ENCODE measurements at places on chromosomes 7 and 10.

DNA sequence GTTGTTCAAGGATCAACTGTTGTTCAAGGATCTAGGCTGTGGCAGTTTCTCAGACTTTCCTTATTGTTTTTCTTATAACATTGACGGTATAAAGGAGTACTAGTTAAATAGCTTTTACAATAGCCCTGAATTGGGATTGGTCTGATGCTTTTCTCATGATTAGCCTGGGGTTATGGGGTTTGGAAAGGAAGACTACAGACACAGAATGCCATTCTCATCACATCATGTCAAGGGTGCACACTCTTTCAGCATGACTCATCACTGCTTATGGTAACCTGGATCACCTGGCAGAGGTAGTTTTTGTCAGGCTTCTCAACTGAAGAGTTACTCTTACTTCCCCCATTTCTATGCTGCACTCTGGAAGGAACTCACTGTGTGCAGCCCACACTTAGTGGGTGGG is 194.2 kb upstream of the NPSR1 start:
- DNase-seq = no peak

DNA sequence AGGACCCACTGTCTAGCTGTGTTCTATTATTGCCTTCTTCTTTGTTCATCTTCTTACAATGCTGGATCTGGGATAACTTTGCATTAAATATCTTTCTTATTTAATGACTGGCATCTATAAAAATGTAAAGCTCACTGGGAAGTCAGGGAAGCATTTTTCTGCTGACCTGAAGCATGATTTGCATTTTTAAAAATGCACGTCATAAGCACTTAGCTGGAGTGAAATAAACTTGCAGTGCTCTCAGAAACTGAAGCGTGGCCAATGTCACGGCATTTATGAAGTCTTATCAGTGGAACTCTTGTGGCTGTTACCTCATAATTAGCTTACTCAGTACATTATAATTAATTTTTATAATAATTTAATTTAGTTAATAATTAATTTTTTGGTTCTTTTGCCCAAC is 59.1 kb downstream of the FRMD4A start:
- DNase-seq = no peak

- DNase-seq = no peak
These were observed 21.4 kb downstream of the ZKSCAN5 start for GRCh38 chr7:99525713-99526440.

DNA sequence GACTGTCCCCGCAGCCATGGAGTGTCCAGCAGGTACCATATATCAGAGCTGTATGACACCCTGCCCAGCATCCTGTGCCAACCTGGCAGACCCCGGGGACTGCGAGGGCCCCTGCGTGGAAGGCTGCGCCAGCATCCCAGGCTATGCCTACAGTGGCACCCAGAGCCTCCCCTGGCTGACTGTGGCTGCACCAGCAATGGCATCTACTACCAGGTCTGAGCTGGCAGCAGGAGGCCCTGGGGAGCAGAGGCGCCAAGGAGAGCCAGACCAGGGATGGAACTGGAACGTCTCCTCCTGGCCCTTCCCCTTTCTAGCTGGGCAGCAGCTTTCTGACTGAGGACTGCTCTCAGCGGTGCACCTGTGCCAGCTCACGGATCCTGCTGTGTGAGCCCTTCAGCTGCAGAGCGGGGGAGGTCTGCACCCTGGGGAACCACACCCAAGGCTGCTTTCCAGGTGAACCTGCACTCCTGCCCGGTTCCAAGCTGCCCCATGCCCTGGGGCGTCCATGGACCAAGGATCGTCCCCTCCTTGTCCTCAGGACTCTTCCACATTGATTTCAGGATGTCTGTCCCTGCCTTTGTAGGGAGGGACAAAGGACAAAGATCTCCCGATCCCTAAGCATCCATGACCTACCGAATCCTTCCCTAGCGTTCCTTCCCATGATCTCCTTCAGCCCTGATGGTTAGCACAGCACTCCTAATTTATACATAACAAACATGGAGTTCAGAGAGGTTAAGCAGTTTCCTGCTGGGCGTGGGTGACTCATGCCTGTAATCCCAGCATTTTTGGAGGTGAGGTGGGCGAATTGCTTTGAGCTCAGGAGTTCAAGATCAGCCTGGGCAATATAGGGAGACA is 33.3 kb downstream of the EPHB4 start:
- no peak for DNase-seq

DNA sequence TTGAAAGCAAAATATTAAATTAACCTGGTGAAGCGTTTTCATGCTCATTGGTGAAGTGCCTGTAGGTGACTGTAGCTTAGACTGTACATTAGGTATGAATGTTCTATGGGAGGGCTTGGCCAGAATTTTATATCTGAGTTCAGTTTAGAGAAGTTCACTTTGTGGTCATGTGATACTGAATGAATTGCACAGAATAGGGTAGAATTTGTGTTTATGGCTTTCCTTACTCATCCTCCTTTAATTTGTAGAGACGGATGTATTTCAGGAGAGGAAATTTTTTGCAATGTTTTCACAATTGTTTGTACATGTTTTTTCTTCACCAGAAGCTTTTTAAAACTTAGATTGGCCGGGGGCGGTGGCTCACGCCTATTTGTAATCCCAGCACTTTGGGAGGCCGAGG is 32.3 kb downstream of the REEP3 start:
- no peak for DNase-seq

DNA sequence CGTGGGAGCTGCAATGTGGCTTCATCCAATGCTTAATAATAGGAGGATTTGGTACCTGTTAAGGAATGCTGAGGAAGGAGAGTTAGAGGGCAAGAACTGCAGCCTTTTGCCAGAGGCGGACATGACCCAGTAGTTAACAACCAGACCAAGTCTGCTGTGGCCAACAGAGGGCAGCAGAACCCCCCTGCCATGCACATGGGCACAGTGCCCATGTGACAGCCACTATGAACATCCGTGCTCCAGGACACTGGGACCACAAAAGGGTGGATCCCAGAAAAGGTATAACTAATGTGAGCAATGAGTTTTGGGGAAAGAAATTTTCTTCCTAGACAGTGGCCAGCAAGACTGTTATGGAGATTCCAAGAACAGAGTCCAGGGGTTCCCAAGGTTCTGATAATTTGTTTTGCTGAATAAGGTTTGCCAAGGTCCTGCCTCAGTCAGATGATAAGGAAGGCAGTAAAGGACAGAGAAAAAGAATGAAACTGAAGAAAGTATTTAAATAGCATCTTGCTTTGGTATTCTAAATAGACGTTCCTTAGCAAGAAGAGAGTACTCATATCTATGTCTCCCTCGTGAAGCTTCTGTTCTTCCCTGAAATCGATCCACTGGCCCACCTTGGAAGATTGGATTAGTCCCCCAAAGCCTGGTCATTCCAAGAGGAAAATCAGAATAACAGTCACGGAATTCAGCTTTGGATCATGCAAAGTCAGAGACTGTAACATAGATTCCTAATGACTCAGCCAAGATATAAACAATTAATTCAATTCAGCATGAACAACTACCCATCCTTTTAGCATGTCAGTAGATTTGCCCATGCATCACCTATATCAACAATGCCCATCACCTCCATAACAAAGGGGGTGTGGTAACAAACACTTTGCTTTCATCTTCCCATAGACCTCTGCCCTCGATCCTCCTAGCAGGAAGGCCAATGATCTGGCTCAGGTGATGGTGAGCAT is 56.0 kb downstream of the LGI1 start:
- DNase-seq = peak; percentile 26

DNA sequence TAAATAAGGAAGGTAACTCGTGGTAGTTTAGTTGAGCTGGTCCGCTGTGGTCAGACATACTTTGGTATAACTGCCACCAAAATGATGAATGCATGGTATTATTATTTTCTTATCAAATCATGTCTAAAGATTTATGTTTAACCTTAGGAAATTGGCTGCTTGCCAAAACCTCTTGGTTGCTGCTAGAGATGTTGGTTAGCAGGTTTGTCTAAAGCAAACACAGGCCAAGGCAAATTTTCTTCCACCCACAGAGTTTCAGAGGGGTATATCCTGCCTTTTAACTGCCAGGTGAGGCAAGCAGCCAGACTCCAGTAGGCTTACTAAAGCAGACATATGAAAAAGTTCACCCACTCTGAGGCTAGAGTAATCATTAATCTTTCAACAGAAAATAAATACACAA is 101.4 kb downstream of the SEMA3E start:
- no peak for DNase-seq

- DNase-seq = no peak
These were observed 13.2 kb downstream of the AKR1B15 start for GRCh38 chr7:134562136-134562535.

DNA sequence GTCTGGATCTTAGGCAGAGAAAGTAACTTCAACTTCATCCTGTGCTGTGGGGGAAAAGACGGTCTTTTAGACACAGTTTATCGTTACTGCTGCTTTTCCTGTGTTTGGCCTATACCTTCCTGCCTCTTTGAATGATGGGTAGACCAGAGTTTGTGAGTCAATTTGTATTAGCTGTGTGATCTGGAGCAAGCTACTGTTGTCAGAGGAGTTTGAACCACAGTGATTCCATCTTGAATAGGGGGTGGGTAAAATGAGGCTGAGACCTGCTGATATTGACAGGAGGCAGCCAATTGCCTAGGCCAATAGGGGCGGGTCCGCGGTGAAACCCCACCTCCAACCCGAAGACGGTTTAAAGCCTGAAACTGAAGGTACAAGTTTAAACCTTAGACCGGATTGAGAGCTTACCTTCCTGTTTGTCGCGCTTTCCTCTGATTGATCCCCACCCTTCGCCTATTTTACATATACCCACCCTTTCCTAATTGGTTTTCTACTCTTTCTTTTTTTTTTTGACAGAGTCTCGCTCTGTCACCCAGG is 35.8 kb upstream of the EIF4H start:
- DNase-seq = no peak

- no peak for DNase-seq
These were observed 41.9 kb downstream of the PRSS2 start for GRCh38 chr7:142812437-142813215.

GRCh38 chr7:11176985-11177555 is 203.4 kb downstream of the PHF14 start:
- DNase-seq = no peak

DNA sequence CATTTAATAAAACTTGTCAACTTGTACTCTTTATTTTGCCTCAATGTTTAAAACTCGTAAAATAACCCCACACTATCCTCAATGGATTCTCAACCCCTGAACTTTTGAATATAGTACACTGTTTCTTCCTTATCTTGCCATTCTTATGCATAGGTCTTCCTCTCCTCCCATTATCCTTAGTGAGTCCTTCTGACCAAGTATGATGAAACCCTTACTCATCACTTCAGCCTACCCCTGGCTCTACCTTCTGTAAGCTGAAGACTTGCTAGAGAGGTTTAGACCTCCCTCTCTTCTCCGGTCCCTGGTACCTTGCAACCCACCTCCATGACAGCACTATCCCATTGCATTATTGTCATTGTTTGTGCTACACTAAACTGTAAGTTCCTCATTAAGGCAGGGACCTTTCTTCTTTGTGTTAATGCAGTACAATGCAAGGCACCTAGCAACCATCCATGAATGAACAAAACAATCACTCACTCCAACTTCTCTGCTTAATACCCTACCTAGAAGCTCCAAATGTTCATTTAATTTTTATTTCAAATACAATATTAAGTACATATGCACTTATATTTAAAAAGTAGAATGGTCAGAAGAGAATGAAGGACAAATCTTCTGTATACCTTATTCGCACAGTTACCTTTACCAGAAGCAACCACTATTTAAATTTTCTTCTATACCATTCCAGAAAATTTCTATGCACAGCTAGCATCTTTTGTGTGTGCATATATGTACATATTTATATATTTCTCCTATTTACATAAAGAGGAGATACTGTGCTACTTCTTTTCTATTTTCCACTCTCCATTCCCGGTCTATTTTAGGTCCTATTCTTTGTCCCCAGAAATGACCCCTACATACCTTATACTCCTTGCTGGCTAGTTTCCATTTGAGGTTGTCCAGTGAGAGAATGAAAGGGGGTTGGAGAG is 77.5 kb downstream of the SLC16A9 start:
- no peak for DNase-seq

GRCh38 chr10:89653410-89653869 is 8.4 kb upstream of the PANK1 start:
- DNase-seq = no peak

GRCh38 chr7:3446786-3447185 is 145.7 kb downstream of the SDK1 start:
- no peak for DNase-seq

DNA sequence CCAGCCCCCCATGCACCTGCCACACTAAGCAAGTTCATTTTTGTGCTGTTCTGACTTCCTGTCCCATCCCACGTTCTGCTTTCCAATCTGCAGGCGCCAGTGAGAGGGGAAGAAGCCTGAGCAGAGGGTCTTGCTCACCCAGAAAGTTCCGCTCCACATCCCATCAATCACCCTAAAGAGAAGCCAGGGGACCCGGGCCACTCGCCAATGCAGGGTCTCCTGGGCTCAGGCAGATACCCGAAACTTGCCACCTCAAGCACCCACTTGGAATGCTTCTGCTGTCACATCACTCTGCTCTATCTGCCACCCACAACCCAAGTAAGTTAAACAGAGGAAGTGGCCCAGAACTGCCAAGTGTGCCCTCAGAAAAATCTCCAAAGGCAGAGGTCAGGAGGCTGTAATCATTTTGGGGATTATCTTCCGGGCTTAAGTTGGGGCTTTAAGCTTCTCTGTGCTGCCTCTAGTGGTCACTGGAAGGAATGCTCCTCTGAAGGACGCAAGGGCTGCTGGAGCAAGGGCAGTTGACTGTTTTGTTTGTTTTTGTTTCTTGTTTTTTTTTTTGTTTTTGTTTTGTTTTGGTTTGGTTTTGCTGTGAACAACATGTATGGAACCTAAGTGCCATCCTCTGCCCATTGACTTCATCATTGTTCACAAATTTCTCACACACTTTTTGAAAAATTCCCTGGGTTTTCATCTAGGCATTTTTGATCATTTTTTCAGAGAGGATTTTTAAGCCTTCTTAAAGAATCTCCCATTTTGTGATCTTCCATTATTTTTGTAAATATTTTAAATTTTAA is 25.5 kb downstream of the PRR15 start:
- no peak for DNase-seq

DNA sequence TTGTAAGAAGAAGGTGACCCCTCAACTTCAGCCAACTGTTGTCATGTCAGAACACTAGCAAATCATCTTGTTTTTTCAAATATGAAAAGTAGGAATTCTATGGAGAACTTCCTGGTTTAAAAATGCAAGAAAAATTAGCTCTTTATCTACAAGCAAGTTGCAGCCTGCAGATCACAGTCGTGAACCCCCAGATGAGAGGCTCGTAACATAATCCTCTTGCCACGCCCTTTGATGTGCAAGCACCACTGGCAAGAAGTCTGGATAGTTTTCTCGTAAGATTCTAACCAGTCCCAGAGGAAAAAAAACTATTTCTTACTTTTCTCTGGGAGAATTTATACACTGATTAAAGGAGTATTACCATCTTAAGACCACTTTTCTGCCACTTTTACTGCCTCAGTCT is 132.3 kb downstream of the DPY19L1 start:
- no peak for DNase-seq

Measured in putamen (tissue), 1 donor.